EH (cell line): ENCODE measurements at places on chromosomes 3 and 15.

DNA sequence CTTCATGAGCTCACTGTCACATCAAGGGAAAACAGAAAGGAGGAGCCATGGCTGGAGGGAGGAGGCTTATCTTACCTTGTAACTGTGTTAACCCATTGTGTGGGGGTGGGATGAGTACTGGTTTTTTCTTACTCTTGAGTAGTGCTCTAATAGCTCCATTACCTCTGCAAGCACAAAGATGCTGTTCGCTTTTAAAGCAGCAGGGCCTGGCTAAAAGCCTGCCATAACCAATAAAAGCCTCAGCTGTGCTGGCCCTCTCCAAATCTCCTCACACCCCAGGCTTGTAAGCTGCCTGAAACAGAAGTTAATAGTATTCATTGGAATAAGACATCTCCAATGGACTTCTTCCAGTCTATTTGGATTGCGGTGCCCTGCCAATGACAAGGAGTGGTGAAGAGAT, 544.1 kb downstream of the TUSC7 start:
- DNase-seq: no peak

DNA sequence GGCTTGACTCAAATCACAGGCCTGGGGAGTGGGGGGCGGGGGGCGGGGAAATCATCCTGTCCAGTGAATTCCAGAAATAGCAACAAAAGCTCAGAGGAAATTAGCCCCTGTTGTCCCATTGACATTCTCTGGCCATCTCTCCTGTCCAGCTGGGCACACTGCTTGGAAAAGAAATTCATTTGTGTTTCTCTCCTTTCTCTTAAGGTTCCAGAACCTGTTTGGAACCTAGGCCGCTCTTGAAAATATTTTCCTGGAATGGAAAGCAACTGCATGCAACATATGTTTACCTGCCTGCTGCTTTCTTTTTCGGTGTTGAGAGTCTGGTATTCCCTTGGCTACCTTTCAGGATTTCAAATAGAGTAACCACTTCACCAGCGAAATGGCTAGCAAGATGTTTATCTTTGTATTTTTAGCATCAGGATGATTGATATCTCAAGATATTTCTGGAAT, 169.0 kb downstream of the GHSR start:
- DNase-seq: peak; percentile 42

DNA sequence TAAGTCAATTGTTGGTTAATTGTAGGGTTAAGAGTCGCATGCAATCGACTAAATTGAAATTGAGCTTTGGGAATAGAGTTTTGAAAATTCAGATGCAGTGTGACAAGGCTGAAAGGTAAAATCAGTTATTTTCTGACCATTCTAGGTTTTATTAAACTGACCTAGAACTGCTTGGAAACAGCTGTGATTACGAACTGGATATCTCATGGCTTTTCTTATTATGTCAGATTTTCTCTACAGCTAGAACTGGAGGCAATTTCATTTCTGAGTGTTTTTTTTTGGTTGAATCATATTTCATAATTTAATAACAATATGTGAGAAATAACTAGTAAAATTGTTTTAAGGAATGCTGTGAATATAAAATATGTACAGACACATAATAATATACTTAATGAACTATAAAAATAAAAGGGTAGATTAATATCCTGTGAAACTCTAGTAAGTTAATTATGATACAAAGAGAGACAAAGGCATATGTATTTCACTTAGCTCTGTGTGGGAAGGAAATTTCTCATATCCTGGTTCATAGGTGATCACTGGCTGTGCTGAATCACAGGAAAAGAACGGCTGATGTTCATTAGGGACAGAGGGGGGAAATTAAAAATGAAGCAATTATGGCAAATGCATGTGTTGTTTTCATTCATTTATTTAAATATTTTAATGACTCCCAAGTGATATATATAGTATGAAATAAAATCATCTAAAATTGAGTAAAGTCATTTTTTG, 403.2 kb downstream of the ZIC1 start:
- no peak for DNase-seq

- peak; percentile 98 for DNase-seq
These were observed 72.1 kb downstream of the LRIG1 start for GRCh38 chr3:66428733-66429132.

DNA sequence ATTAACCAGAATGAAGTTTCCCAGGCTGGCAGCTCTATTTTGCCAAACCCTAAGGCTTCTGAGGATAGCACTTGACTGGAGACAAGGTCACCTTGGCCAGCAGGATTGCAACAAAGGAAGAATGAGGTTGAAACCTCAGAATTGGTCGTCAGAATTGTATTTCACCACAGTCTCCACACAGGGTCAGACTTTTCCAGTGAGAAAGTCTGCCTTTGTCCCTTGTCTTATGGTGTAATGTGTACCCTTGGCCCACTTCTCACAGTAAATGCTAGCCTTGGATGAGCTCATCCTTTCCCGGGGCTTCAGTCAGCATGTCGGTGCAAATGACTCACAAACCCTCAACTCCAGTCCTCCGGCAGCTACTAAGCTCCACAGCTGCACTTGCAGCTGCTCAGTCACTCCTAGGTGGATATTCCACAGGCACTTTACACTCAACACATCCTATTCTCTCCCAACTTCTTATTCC, 19.7 kb downstream of the SSR3 start:
- DNase-seq: peak; percentile 99

DNA sequence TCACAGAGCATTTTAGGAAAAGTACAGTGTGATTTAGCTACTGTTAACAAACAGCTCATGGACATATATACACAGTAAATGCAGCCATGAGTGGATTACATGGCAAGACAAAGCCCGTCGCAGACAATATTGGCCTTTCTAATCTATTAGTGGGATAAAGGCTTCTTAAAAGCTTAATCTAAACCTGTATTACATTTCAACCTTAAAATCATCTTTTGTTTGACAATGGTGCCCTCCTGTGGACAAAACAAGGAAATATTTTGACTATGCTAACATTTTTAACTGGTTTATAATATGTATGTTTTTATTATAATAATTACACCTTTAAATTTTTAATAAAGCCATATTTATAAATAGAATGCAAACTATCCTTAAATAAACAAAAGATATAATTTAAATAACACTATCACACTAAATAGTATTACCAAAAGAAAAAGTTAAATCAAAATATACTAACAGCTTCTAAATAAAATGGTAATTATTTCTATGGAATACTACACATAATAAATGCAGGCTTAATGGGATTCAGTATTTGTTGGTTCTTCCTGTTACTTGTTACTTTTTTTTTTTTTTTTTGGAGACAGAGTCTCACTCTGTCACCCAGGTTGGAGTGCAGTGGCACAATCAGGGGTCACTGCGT, 38.6 kb downstream of the TAFA4 start:
- DNase-seq: peak; percentile 47
